ENCODE measurements at places on chromosomes 12 and 14.

DNA sequence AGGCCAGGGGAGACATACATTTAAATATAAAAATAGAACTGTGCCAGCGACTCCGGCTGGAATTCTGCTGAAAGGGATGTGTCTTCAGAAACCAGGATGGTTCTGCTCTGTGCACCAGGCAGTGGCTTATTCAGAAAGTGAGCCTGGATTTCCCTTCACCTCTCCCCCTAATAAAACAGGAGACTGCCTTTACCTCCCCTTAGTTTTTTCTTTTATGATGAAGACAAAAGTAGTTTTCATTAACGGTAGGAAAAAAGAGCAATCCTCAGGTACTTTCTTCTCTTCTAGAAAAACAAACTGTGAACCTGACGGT lies 346 bp downstream of the SLC7A8 start:
- DNase-seq, result no peak

GRCh38 chr12:78385541-78385940 lies 479.0 kb upstream of the SYT1 start:
- DNase-seq, result no peak

- no peak for DNase-seq
These were observed 118.8 kb downstream of the LLPH start for GRCh38 chr12:66011731-66012130.

DNA sequence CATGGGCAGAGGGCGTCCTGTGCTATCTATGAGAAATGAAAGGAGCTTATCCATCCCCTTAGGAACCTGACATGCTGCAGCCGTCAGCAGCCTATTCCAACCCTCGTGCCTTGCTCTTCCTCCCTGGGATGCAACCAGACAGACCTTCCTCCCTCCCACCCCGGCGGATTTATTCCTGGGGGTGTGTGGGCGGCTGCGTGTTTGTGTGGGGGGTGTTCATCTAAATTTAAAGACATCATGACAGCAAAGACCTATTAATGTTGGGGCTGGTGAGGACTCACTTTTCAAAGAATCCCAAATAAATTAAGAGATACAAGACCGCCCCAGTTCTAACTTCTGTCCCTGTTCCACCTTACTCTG lies 52.0 kb downstream of the WSCD2 start:
- DNase-seq, result no peak

All from iPS DF 6.9 (cell line).